GM19239 (cell line): ENCODE measurements at places on chromosomes 1 and 21.

GRCh38 chr1:159898527-159898926, 1.4 kb downstream of the CFAP45 start:
- no peak for DNase-seq

DNA sequence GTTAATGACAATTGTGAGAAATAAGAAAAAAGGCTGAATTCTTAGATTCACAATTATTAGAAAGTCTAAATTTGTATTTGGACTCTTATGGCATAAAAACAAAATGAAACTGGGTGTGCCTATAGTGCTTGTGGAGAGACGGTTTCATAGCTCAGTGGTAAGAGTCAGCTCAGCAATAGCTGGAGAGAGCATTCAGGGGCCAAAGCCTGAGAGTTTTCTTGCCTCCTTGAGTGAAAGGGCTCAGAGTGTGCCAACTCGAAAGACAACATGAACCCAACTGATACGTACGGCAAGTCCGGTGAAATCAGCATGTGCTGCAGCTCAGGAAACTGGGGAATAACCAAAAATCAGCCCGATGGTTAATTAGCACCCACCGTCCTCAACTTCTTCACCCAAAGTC, 577.9 kb downstream of the SMYD3 start:
- DNase-seq: no peak

DNA sequence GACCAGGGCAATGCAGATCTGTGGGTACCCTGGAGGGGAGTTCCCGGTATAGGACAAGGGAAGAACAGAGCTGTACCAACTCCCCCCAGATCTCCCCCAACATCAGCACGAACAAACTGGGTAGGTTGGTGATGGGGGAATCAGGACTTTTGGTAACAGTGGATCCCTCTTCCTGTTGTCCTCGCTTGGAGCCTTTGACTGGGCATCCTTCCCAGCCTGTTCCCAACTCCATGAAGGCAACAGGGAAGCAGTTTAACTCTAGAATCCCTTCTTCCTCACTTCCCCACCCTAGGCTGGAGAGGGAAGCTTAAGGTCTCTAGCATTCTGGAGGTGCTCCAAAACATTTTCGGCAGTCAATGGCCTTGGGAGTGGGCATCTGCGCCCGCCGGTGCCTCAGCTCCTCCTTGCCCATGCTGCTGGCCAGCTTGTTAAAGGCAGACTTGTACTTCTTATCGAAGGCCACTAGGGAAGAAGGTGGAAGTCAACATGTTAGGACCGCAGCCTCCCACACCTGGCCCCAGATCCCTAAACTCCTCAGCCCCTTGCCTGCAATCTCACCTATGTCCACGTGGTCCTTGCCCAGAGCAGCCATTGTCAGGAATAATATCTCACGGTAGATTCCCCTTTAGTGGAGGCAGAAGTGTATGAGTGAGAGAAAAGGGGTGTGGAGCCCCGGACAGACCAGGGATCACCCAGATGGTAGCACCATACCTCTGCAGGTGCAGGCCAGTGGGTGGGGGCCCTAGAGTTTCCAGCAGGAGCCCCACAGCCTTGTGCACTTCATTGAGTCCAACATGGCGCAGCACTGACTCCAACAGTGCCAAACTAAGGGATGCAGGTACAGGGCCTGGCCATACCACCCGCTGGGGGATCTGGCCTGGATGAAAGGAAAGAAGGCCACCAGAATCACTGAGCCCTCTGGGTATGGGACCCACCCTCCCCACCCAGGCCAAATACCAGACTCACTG, 7.5 kb upstream of the GATAD2B start:
- no peak for DNase-seq

- no peak for DNase-seq
These were observed 41.1 kb downstream of the GLIS1 start for GRCh38 chr1:53697721-53698383.

DNA sequence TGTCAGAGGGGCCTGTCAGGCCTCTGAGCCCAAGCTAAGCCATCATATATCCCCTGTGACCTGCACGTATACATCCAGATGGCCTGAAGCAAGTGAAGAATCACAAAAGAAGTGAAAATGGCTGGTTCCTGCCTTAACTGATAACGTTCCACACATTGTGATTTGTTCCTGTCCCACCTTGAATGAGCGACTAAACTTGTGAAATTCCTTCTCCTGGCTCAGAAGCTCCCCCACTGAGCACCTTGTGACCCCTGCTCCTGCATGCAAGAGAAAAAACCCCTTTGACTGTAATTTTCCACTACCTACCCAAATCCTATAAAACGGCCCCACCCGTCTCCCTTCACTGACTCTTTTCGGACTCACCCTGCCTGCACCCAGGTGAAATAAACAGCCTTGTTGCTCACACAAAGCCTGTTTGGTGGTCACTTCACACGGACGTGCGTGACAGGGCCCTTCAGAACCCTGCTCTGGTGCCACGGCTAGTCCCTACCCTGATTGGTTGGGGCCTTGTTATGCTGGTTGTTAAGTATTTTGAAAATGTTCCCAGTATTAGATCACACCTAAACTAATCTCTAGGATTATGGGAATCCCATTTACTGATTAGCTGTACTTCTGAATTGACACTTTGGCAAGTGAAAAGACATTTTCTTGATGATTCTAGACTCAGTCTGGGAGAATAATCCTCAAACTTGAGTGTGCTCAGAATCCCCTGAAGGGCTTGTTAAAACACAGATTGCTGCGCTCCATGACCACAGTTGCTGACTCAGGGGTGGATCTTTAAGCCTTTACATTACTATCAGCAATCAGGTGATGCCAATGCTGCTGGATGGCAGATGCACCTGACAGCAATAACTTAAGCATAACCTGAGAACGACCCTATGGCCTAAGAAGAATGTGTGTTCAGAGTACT, 28.8 kb upstream of the SPATA6 start:
- DNase-seq: no peak

GRCh38 chr1:109634292-109634691, 14.7 kb downstream of the AMPD2 start:
- no peak for DNase-seq

DNA sequence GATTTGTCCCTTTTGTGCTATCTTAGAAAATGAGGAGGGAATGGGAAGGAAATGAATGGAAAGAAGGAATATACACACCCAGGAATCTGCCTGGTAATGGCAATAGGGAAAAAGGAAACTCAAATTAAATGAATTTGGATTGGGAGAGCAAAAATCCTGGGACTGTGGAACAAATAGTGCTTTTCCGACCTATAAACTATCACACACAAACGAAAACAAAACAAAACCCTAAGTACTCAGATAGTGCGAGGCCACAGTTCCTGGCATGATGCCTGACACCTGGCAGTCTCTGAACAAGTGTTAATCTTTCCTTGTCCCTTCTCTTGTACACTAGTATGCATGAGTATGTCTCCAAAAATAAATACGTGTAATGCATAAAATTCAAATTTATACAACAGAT, 319.8 kb upstream of the SPAG17 start:
- no peak for DNase-seq
